Activated CD8-positive, alpha-beta T cell treated with anti-CD3 and anti-CD28 coated beads, Interleukin-2, amount 10 ng/mL, durations not matched to agents 7 days and 5 days (primary cell): ENCODE measurements at places on chromosomes 3 and 15.

- H3K4me3 ChIP-seq, result no peak overlapping the region
- H3K27me3 ChIP-seq, result peaks cover 17% of the 10 kb centered on the region
- H3K27ac ChIP-seq, result no peak overlapping the region
- DNase-seq, result no peak
- H3K4me1 ChIP-seq, result peaks cover 15% of the 10 kb centered on the region
These were observed 39.1 kb downstream of the MYO1E start for GRCh38 chr15:59333401-59334075.

DNA sequence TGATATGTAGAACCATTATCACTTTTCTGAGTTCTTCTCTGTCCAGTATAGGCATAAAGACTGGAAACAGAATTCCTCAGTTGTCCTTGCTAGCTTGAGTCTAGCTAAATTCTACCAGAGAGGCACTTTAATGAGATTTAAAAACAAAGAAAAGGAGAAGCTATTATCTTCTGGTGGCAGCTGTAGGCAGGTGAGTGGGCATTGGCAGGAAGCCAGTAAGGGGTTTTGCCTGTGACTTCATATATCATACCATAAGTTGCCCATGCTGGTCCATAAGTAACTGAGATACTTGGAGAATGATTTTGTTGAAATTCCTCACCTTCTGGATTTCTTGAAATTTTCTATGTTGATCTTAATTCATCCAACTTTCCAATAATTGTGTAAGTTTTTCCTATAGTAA lies 402.3 kb upstream of the TGFBR2 start:
- no peak overlapping the region for H3K27ac ChIP-seq
- H3K4me3 ChIP-seq, result no peak overlapping the region
- H3K4me1 ChIP-seq, result peaks cover 7% of the 10 kb centered on the region
- no peaks in the 10 kb centered on the region for H3K27me3 ChIP-seq

DNA sequence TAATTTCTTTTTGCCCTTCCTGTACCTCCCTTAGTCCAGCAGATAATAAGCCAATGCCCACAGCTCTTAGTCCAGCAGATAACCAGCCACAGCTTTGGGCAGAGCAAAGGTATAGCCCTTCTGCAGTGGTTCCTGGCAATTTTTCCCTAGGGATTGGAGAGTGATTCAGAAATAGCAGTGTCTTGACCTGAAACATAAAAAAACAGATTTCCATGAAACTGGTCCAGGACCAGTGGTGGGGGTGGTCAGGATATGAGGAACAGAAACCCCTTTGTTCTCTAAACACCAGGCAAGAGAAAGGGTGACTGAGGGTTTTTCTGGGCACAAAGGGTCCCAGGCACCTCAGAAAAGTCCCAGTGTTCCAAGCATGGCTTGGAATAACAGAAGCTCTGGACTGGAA lies 103.4 kb downstream of the ARRDC4 start:
- no peak overlapping the region for H3K4me3 ChIP-seq
- H3K4me1 ChIP-seq, result no peaks in the 10 kb centered on the region
- no peaks in the 10 kb centered on the region for H3K27me3 ChIP-seq
- DNase-seq, result no peak
- H3K36me3 ChIP-seq, result no peaks in the 10 kb centered on the region
- H3K27ac ChIP-seq, result no peak overlapping the region

GRCh38 chr3:186094271-186094670 lies 14.6 kb downstream of the ETV5 start:
- peaks cover 11% of the 10 kb centered on the region for H3K4me1 ChIP-seq
- no peak overlapping the region for H3K4me3 ChIP-seq
- H3K27me3 ChIP-seq, result peaks cover 78% of the 10 kb centered on the region
- no peak for DNase-seq
- H3K36me3 ChIP-seq, result no peaks in the 10 kb centered on the region
- no peak overlapping the region for H3K27ac ChIP-seq
